ENCODE measurements at places on chromosomes 12 and 14.
A peak's percentile ranks its signal among the peaks of the same experiment; 100 is the strongest.

GRCh38 chr14:100679707-100680438 lies 46.8 kb upstream of the DLK1 start:
- DNase-seq = peak; percentile 91

GRCh38 chr12:128929057-128929456 lies 75.8 kb downstream of the GLT1D1 start:
- no peak for DNase-seq

GRCh38 chr12:76883811-76884210 lies 5.0 kb upstream of the CSRP2 start:
- DNase-seq = peak; percentile 48

DNA sequence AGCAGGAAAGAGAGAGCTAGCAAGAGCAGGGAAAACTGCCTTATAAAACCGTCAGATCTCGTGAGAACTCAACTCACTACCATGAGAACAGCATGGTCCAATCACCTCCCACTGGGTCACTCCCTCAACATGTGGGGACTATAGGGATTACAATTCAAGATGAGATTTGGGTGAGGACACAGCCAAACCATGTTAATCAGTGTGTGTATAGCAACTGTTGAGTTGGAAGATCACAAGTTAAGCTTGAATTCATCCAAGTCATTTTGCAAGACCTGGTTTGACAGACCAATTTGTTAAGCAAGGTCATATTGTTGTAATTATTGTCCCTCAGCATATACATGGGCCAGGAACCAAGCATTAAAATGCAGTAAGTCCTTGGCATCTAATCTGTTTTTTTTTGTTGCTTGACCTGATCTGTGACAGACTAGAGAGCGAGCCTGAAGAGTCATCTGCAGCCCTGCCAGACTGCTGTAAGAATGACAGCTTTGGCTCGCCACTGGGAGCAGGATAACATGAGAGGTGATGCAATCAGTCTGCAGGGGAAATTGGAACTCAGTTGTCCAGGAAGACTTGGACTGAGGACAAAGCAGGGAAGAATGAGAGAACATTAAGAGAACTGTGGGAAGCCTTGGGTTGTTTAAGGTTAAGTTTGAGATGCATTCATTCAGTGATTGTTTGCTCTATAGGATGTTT lies 297.6 kb upstream of the SEL1L start:
- DNase-seq = no peak

- peak; percentile 87 for DNase-seq
Measured at GRCh38 chr12:3698218-3698974, 54.5 kb downstream of the CRACR2A start.

GRCh38 chr14:95256776-95257060 lies 63.0 kb downstream of the CLMN start:
- DNase-seq = no peak

GRCh38 chr14:68880581-68881105 lies 87.8 kb upstream of the ZFP36L1 start:
- DNase-seq = no peak

DNA sequence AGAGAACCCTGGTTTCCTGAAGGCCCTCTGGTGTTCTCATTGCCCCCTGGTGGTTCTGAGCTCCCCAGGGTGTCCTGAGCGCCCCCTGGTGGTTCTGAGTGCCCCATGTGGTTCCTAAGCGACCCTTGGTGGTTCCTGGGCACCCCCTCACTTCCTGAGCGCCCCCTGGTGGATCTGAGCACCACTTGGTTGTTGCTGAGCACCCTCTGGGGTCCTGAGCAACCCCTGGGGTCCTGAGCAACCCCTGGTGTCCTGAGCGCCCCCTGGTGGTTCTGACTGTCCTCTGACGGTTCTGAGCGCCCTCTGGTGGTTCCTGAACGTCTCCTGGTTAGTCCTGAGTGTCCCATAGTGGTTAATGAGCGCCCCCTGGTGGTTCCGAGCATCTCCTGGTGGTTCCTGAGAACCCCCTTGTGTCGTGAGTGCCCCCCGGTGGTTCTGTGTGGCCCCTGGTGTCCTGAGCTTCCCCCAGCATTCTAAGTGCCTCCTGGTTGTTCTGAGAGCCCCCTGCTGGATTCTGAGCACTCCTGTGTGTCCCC lies 568.3 kb downstream of the TMEM121 start:
- DNase-seq = peak; percentile 1

GRCh38 chr12:93127582-93128331 lies 198.7 kb upstream of the EEA1 start:
- peak; percentile 76 for DNase-seq

- DNase-seq = peak; percentile 59
Measured at GRCh38 chr12:68611094-68611805, 551 bp downstream of the RAP1B start.

DNA sequence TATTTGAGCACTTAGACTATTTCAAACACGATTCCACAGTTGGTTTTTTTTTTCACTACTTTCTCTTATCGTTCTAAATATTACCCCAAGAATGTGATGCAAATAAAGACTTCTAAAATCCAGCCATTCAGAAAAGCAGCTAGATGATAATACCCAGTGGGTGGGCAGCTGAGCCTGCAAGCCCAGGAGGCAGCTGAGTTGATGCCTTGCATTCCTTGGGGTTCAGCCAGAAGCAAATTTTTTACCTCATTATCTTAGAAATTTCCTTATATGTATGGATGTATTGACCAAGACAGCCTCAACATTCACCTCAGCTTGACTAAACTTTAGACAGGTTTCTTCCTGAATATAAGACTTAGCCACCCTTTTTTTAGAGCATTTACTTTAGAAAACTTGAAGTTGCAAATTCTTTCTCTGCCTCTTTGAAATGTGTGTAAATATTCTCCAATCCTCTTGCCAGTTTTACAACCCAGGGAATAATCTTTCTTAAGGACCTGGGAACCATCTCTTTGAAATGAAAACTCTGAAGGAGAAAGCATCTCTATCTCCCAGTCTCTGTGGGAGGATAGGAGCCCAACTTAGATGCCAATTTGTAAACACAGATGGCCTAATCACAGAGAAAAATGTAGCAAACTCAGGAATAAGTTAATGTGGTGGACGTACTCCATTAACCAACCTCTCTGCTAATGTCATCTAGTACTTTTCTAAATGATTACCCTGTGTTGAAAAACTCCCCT lies 52.2 kb upstream of the ANP32D start:
- no peak for DNase-seq

GRCh38 chr14:51121096-51121495 lies 26.2 kb upstream of the TRIM9 start:
- no peak for DNase-seq

DNA sequence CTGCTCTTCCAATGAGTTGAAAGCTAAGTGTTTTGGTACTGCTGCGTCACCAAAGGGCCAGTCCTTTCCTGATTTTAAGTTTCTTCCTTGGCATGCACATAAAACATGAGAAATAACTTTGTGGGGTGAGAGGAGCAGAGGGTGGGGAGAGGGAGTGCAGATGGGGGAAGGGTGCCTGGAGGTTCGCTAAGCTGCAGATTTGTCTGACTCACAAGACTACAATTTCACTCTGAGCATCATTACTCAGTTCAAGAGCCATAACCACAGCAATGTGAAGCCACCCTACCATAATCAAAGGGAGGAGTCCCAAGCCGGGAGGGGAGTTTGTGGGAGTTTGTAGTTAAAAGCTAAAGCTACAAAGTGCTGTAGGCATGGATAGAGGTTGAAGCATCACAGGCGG lies 136.1 kb downstream of the ANO2 start:
- DNase-seq = peak; percentile 97

GRCh38 chr14:91125271-91125660 lies 11.4 kb downstream of the DGLUCY start:
- no peak for DNase-seq

- no peak for DNase-seq
Measured at GRCh38 chr12:13950502-13950901, 30.9 kb downstream of the GRIN2B start.

GRCh38 chr12:4284306-4284705 lies 10.7 kb downstream of the CCND2 start:
- DNase-seq = no peak

GRCh38 chr14:102863381-102863780 lies 59.1 kb upstream of the AMN start:
- no peak for DNase-seq

- DNase-seq = peak; percentile 93
Measured at GRCh38 chr12:104280717-104281458, 22.7 kb upstream of the EID3 start.

GRCh38 chr14:86055512-86056075 lies 525.6 kb downstream of the FLRT2 start:
- DNase-seq = peak; percentile 12

DNA sequence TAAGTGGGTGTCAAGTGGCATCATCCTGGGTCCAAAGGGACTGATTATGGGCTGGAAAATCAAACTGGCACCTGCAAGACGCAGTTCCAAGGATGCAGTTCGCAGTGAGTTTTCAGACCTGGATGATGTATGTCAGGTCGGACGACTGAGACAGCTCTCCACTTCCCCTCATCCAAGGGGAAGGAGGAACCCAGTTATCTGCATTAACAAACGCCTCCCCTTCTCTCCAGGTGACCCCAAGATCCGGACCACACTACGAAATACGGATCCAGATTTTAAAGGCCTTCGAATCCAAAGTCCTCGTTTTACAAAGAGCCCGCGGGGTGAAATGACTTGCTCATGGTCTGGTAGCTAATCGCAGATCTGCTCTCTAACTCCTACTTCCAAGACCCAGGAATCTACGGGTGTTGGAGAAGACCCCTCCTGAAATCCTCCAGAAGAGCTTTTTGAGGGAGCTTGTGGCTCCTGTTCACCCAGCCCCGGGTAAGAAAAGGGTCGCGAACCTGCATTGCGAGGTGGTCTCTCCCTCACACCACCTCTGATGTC lies 460 bp upstream of the SYNE2 start:
- DNase-seq = no peak

- peak; percentile 74 for DNase-seq
Measured at GRCh38 chr12:75665216-75665615, 153.8 kb upstream of the KRR1 start.

DNA sequence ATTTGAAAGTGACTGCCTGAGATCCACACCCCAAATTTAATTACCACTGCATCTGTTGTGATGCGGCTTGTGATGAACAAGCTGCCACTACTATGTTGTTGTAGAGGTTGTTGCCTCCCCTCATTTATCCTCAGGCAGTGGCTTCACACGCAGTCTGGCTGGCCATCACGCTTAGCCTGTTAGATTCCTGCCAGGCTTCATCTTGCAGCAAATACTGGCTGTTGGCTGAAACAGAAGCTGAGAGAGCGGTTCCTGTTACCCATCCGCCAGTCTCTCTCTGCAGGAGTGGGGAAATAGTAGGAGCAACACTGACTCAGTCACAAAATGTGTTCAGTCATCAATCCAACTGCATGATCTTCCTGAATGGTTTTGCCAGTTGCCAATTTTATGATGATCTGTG lies 934.4 kb downstream of the FLRT2 start:
- no peak for DNase-seq

DNA sequence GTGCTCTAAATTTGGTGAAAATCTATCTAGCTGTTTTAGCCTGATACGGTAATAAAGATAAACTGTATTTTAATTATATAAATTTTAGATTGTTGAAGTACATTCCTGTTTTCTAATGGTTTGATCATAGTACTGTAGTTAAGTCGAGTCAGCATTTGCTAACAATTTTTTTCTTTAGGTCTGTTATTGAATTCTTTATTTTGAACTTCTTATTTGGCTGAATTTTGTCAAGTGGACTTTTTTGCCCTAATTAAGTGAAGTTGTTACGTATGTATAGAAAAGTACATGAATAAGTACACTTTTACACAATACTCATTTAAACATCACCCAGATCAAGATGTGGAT lies 66.8 kb downstream of the VRK1 start:
- DNase-seq = no peak

DNA sequence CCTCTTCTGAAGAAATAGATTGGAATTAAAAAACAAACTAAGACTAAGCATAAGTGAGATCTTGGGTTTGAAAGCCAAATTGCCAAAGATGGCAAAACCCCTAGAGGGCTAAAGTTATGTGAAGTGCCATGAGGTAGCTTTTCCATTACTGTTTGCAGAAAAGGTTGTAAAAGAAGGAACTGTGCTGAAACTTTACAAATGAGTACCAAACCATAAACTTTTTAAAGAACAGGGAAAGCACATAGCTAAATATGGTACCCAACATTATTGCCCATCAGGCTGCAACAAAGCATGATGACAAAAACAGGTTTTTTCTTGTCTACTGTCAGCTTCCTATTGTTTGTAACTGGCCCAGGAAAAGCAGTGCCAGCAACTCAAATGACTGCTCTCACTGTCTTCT lies 224.2 kb downstream of the RAD51B start:
- DNase-seq = no peak

GRCh38 chr12:75488553-75488952 lies 8.0 kb downstream of the GLIPR1 start:
- peak; percentile 62 for DNase-seq

DNA sequence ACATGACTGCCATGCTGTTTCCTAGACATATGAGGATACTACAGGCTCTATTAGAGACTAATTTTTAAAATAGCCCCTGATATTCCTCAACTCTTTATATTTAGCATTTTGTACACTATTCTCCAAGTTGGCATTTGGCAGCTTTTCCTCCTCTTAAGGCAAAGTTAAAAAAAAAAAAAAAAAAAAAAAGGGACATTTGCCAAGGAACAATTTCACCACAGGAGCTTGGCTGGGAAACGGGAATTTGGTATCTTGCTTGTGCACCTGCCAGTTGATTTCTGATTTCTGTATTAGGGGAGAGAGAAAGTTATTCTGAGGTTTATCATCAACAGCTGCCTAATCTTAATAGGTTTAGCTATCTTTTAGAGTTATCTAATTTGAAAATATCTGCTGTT lies 87.2 kb downstream of the CAND1 start:
- DNase-seq = no peak

GRCh38 chr12:127280393-127281275 lies 986.3 kb upstream of the TMEM132C start:
- no peak for DNase-seq

- no peak for DNase-seq
Measured at GRCh38 chr14:104243200-104243599, 104.8 kb downstream of the KIF26A start.

DNA sequence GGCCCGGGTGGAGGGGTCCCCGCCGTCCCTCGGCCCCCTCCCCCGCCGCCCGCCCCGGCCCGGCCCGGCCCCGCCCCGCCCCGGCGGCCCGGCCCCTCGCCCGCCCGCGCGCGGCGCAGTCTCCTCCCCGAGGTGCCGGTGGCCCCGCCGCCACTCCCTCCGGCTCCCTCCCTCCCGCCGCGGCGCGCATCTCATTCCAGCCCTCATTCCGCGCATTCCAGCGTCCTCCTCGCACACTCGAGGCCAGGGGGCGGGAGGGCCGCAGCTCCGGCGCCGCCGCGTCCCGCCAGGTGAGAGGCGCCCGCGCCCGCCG lies at the start of gene TEAD4:
Gene TEAD4, plus strand, starts transcription at position 206 of the 313 bp plus-strand sequence.
- DNase-seq = peak; percentile 92

- no peak for DNase-seq
Measured at GRCh38 chr12:25940886-25941285, 17.6 kb upstream of the RASSF8 start.

- peak; percentile 40 for DNase-seq
Measured at GRCh38 chr14:103846543-103847450, 578 bp downstream of the PPP1R13B start.

GRCh38 chr12:111453071-111453989 lies 47.6 kb downstream of the SH2B3 start:
- DNase-seq = no peak

DNA sequence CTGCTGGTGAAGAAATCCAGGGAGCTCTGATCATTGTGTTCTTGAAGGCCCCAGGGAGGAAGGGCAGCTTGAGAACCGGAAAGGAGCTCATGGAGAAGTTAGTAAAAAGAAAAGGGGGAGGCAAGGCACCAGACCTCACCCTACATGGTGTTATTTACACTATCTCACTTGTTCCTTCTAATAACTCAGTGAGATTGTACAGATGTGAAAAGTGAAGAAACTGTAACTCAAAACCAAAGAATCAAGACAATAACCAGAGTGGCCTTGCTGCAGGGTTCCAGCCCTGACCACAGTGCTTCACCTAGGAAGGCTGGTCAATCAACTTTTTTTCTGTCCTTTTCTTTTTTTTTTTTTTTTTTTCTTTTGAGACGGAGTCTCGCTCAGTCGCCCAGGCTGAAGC lies 353.6 kb downstream of the TMTC2 start:
- no peak for DNase-seq
